Stimulated activated CD8-positive, alpha-beta memory T cell treated with anti-CD3 and anti-CD28 coated beads, Interleukin-7, amount 100 ng/mL, for 48 hours (primary cell): ENCODE measurements at places on chromosomes 7 and 10.

- no peak for DNase-seq
These were observed 10.1 kb upstream of the HOXA13 start for GRCh38 chr7:27209933-27210440.

DNA sequence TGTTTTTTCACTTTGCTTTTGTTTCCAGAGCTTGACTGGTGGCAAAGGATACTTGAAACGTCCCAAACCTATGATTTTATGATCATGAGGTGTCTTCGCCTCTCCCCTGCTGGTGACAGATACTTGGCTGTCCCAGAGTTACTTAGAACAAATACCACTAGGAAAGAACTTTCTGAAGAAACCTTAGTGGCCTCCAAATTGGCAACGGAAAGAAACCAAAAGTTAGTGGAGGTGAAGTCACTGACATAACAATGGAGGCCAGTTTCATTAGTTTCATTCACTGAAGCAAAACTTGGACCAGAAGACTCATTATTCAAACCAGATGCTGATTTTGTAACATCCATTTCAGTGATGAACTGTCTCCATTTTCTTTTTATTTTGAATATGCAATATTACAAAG, 68.6 kb downstream of the JAZF1 start:
- DNase-seq = no peak

GRCh38 chr10:47368431-47369180, 15.5 kb downstream of the ZNF488 start:
- DNase-seq = no peak

GRCh38 chr10:85612378-85612775, 754.2 kb downstream of the GRID1 start:
- DNase-seq = no peak

DNA sequence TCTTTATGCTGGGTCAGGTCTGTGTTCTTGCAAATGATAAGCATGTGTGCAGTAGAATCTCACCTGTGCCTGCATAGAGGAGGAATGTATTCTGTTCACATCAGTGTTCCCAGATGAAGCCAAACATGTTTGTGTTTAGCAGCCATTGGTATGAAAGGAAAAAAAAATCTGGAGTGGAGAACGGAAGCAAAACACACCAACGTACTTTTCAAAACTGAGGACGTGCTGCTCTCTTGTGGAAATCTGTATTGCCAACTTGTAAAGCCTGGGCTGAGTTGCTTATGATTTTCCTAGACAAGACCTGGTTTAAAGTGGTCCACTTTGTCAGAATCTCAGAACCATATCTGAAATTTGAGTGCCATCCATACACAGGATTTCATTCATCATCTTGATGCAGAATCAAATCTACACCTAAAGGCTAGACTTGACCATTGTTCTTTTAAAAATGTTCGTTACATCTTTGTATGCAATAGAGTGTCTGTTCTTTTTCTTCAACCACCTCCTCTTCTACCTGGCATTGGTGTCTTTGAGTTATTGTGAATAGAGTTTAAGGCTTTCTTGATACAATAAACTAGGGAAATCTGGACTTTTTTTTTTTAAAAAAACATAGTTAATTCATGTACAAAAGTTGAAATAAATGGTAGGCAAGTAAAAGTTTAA, 367.7 kb downstream of the PHF14 start:
- no peak for DNase-seq

- DNase-seq = no peak
These were observed 16.1 kb upstream of the ZC3HAV1 start for GRCh38 chr7:139125657-139126056.

- DNase-seq = no peak
These were observed 47.8 kb upstream of the NKX2-3 start for GRCh38 chr10:99484626-99485581.

DNA sequence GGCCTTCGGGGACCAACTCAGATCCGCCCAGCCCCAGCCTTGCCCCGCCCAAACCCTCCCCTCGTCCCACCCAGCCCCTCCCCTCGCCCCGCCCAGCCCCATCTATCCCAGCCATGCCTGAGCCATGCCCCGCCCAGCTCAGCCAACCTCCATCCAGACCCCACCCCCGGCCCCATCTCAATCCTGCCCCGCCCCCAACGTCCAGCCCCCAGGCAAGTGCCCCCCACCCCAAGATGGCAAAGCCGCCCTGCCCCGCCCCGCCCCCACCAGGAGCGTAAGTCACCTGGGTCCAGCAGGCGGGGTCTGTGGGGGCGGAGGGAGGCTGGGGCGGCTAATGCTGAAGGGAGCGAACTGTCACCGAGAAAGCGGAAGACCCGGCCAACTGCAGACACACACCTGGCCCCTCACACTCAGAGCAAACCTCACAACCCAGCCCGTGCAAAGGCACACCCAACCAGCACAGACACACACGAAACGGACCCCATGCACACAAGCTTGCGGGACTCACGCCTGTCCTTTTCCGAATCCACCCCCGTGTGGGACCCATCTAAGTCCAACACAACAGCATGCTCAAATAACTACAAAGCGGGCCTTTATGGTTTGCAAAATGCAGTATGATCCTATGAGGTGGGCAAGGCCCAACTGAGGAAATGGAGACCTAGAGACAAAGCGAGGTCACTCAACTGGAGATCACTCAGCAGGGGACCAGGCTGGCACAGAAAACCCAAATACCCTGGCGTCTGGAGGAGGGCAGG, 11.5 kb upstream of the OGA start:
- no peak for DNase-seq

DNA sequence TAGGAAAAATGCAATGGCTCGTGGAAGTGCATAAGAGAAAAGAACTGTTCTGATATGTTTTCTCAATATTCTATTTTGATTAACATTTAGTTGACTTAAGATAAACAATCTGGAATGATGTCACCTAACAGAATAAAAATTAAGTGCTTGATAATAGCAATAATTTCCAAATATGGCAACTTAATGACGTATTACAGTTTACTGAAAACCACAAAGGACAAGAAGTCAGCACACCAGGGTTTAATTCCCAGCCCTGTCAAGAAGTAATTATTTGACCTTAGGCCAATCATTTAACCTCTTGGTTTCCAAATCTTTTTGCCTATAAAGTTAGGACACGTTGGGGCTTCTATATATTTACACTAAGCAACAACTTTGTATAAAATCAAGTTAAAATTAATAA, 95.7 kb downstream of the CABCOCO1 start:
- DNase-seq = no peak

DNA sequence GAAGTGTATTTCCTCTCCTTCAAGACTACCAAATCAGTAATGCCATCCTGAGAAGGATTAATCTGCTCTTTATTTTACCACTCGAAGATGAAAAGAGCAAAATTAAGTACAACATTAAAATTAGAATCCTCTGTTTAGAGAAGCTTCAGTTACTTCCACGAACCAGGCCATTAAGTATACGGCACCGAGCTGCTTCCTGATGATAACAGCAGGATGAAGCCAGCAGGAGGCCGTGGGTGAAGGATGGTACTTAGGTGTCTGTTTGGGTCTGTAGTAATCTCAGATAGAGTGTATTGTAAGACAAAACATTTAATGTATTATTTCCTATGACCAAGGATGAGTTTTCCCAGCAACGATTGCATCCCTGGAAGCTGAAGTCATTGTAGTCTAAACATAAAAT, 362.8 kb downstream of the SFMBT2 start:
- no peak for DNase-seq
